Head of caudate nucleus (tissue), 42 donors: ENCODE measurements at places on chromosomes 16 and 17.

DNA sequence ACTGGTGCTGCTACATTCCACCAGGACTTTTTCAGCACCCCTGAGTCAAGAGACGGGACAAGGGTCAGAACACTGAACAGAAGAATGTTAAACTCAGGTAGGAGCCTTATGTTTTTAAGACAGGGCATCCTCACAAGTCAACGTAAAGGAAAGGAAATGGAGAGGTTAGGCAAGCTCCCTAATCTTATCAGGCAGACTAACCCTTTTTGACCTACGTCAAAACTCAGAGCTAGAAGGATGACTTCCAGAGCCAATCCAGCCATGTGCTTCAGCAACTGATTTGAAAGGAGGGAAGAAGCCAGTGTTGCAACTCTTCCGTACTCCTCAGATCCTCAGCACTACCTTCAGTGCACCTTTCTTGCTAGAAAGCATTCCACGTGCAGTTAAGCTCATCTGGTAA is 46.8 kb downstream of the REXO5 start:
- no peak for DNase-seq

- no peak for DNase-seq
Observed at GRCh38 chr16:68802190-68802589, 41.1 kb upstream of the TANGO6 start.

DNA sequence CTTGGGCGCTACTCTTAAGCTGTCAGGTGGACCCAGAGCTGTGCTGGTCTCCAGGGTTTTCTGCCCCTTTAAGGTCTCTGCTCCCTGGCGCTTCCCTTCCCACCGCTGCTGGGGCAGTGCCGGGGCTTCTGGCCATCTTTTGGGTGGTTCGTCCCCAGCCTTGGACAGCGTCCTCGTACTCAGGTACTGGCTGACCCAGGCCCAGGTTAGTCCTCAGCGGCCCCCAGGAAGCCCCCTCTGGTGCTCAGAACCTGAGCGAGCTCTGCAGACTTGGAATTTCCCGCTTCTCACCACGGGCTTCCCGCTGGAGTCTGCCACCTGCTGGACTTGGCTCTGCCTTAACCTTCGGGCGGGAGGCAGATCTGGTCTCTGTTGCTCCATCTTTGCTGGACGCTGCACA is 94.1 kb upstream of the ZNF750 start:
- no peak for DNase-seq

DNA sequence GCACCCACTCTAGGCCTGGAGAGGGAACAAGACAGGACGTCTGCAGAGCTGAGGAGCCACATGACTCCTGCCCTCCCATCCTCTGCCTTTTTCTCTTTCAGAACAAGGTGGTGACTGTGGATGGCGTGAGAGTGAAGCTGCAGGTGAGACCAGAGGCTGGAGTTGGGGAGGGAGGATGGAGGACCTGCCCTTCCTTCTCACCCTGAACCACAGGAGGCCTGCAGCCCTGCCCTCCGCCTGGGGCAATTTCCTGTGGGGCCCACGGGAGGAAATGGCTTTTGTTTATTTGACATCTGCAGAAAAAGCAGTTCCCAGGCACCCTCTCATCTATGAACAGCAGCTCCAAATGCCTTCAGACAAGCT is 5.1 kb downstream of the RAB37 start:
- DNase-seq: no peak

DNA sequence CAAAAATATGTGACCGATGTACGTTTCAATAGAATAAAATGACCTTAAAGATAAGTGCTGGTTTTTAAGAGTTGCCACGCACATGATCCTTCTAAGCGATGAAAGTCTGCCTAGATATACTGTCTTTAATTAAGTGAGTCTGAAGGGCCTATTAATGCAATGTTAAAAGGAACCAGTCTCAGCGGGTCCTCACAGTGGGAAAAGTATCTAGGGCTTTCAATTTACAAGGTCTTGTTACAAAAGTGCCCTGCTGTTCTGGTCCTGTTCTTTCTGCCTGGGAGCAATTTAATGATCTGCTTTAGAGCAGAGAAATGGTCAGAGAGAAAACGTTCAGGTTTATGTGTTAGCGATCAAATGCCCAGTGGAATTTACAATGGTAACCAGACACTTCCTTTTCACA is 864.0 kb downstream of the KCNJ2 start:
- DNase-seq: no peak

GRCh38 chr16:56758930-56759329 is 29.0 kb downstream of the NUP93 start:
- DNase-seq: no peak

DNA sequence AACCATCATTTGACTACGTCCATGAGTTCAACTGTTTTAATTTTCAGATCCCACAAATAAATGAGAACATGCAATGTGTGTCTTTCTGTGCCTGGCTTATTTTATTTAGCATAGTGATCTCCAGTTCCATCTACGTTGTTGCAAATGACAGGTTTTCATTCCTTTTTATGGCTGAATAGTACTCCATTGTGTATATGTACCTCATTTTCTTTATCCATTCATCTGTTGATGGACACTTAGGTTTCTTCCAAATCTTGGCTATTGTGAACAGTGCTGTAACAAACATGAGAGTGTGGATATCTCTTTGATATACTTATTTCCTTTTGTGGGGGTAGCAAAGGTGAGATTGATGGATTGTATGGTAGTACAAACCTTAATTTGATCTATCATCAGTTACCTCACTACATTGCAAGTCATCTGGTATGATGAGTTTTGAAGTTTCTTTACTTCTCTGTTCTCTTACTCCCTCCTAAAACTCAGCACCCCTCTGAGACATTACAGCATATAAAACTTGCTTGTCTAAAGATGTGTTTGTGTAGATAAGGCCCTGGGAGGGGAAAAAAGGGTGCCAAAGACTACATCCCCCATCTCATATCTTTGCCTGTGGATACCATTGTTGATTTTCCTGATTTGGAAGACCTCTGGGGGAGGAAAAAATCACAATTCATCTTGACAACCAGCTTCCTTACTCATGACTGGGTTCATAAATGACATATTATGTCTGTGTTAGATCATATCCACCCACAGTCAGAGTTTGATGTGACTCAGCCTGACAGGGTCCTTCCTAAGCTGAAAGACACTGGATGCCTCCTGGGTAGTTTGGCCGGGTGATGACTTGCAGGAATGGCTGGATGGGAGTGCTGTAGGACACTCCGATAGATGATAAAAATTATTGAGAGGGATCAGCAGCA is 47.6 kb downstream of the ABCA9 start:
- no peak for DNase-seq

DNA sequence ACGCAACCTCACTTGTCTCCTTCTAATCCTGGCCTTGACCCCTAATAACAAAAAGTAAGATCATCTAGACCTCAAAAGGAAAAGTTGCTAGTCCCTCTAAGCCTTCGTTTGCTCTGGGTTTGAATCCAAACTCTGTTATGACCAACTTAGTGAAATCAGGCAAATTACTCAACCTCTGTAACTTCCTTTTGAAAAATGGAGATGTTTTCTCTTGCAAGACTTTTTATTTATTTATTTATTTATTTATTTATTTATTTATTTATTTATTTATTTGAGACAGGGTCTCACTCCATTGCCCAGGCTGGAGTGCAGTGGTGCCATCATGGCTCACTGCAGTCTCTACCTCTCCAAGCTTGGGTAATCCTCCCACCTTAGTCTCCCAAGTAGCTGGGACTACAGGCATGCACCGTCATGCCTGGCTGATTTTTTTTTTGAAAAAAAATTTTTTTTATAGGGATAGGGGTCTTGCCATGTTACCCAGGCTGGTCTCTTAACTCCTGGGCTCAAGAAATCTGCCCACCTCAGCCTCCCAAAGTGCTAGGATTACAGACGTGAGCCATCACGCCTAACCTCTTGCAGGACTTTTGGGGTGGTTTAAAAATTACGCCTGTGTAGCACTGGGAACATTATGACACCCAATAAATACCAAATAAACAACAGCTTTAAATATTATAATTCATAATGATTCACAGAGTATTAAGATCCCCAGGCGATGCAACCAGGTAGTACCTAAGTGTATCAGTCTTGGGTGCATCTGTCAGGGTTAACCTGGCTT is 63.4 kb downstream of the PITPNC1 start:
- DNase-seq: no peak

DNA sequence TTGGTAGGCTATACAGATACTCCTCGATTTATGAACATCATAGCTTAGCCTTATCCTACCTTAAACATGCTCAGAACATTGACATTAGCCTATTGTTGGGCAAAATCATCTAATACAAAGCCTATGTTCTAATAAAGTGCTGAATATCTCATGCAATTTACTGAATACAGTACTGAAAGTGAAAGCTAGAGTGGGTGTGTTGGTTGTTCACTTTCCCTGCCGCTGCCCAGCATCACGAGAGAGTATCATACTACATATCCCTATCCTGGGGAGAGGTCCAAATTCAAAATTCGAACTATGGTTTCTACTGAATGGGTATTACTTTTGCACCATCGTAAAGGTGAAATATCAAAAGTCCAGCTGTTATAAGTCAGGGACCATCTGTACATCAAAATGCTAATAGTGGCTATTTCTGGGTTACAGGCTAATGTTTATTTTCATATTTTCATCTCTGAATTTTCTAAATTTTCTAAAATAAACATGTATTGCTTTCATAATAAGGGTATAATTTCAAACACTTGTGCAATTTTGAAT is 54.5 kb downstream of the NACA2 start:
- no peak for DNase-seq

DNA sequence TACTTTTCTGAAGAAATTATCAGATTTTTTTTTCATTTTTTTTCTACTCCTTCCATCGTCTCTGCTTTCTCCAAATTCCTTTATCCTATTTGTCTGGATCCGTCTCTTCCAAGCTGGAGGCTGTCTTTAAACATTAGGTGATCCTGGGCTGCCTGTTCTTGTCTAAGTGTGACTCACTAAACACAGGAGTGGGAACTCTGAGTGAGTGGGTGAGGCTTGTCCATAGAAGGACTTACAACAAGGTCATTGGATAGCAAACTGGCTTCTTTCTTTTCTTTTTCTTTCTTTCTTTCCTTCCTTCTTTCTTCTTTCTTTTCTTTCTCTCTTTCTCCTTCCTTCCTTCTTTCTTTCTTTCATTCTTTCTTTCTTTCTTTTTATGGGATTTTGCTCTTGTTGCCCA is 18.2 kb downstream of the ALOX15 start:
- no peak for DNase-seq

DNA sequence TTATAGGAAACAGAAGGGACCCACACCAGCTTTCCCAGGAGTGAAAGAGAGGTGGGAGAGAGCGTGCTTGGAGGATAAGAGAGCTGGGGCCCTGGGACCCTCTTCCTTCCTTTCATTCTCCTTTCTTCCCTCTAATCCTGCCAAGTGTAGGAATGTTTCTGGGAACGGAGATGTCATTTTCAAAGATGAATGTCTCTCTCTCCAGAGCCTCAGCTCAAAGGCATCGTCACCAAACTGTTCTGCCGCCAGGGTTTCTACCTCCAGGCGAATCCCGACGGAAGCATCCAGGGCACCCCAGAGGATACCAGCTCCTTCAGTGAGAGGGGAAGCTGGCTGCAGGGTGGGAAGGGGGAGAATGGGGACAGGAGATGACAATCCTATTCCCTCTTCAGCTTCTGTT is 2.0 kb downstream of the FGF11 start:
- DNase-seq: no peak

GRCh38 chr17:68732301-68732749 is 131.2 kb upstream of the FAM20A start:
- no peak for DNase-seq

GRCh38 chr16:11650641-11651591 is 17.3 kb upstream of the SNN start:
- DNase-seq: no peak

GRCh38 chr16:58444265-58444664 is 52.0 kb downstream of the GINS3 start:
- DNase-seq: no peak

- DNase-seq: no peak
Observed at GRCh38 chr16:76899767-76900166, 291.2 kb upstream of the MON1B start.

DNA sequence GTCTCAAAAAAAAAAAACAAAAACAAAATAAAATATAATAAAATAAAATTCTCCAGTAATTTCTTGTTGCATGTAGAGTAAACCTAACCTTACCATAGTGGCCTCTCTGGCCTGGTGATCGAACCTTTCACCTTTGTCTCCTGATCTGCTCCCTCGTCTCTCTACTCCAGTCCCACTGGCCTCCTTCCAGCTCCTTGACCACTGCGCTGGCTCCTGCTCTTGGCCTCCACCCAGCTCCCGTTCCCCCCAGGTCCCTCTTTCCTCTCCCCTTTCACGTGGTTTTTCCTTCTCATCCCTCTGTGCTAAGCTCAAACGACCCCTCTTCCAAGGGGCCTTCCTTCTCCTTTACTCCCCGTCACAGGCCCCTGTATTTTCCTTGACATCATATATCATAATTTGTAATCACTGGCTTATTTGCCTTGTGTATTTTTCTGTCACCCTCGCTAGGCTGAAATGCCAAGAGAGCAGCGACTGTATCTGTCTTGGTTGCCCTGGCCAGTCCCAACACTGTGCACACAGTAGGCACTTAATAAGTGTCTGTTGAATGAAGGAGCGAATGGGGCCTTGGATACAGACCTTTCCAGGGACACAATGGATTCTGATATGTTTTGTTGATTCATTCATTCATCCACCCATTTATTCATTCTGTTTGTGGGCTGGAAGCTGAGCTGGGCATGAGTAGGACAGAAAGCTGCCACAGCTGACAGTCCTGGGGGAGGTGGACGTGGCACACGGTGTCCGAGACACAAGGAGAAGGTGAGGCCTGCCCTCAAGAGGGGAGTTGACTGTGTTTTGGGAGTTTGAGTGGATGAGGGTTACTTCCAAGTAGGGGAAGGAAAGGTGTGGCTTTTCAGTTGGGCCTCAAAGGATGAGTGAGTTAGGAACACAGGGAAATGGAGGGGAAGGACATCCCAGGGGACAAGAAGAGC is 5.8 kb upstream of the SCN4A start:
- DNase-seq: no peak

DNA sequence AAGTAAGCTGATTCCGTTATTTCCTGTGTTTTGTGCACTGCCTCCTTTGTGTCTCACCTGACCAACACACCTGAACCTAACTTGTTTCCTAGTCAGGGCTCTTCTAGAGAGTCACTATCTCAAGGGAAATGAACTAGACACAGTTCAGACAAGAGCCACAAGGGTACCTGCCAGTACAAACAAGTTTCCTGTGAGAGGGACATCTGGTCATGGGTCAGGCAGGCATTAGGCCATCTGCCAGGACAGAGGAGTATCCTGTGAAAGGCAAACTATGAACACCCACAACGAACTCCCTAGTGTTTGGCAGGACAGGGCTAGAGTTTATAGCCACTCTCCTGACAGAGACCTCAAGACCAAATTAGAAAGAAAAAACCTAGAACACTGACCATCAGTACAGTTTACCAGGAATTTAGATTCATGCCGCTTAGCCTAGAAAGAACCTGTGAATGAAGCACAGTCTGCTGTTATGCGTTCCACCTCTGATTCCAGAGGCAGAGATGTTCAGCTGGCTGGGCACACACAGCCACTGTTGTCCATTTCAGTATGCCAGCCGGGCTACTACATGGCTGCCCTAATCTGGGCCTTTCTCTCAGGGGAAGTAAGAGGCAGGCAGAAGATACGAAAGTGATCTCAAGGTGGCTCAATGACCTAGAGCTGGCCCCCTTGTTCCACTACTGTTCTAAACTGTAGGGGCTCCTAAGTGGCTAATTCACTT is 20.7 kb upstream of the GLG1 start:
- DNase-seq: no peak

- no peak for DNase-seq
Observed at GRCh38 chr17:68134046-68134637, 98.6 kb downstream of the KPNA2 start.
